ENCODE measurements at places on chromosomes 16 and 17.

GRCh38 chr17:22233382-22233781 lies 541.1 kb downstream of the KCNJ18 start:
- DNase-seq, result no peak

- no peak for DNase-seq
Observed at GRCh38 chr16:83197450-83197849, 570.7 kb downstream of the CDH13 start.

DNA sequence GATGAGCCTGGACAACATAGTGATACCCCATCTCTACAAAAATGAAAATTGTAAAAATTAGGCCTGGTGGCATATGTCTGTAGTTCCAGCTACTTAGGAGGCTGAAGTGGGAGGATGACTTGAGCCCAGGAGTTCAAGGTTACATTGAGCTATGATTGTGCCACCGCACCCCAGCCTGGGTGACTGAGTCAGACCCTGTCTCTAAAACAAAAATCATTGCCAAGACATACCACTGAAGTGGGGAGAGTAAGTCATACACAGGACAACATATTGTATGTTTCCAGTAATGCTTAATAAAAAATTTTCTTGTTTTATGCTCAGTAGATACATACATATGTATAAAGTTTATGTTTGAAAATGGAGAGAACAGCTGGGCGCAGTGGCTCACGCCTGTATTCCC lies 39.2 kb downstream of the NDE1 start:
- DNase-seq, result no peak

GRCh38 chr17:19365833-19366636 lies 3.5 kb upstream of the B9D1 start:
- no peak for DNase-seq

GRCh38 chr17:7881276-7882054 lies 7.1 kb upstream of the CHD3 start:
- DNase-seq, result no peak

GRCh38 chr16:89697161-89697615 lies 4.3 kb downstream of the SPATA2L start:
- no peak for DNase-seq

GRCh38 chr16:14070555-14070876 lies 603 bp upstream of the MRTFB start:
- no peak for DNase-seq

DNA sequence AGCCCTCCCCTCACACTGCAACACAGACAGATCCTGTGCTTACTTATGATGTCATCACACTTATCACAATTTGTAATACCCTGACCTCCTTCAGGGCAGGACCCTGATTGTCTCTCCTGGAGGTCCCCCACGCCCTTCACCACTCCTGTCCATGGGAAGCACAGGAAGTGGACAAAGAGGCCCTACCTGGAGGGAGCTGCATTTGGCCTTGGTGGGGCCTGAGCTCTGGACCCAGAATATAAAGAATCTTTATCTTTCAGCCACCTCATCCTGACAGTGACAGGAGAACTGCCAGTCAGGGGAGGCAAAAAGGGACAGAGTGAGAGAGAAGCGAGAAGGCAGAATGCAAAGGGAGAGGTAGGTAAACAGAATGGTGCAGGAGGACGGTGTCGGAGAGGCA lies 303.4 kb upstream of the N4BP1 start:
- DNase-seq, result no peak

DNA sequence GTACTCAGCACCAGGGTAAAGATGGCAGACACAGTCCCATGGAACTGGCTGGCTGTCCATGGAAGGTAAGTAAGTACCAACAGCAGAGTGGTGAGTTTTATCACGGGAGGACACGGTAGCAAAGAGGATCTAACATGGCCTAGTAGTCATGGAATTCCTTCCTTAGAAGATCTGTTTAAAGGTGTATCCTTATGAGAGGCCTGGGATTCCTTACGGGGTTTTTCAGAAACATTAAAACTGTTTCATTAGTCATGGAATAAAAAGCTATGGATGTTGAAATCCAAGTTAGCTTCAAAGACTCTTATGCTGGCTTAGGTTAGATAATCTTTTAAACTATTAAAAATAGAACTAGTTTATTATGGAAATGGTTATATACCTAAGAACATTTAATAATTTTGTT lies 7.4 kb downstream of the FTO start:
- DNase-seq, result no peak

- no peak for DNase-seq
Observed at GRCh38 chr16:35170610-35171009, 1711.2 kb downstream of the TP53TG3F start.

DNA sequence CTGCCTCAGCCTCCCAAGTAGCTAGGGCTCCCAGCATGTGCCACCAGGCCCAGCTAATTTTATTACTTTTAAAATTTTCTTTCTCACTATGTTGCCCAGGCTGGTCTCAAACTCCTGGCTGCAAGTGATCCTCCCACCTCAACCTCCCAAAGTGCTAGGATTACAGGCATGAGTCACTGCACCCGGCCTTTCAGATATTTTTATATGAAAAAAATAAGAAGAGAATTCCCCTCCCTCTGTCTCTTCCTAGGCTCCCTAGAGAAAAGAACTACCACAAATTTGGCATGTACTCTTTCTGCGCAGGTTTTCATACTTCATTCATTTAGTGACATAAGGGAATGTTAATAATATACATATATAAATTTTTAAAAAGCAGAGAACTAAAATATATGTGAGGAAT lies 21.7 kb upstream of the SMURF2 start:
- no peak for DNase-seq

GRCh38 chr16:74029115-74029792 lies 267.4 kb upstream of the PSMD7 start:
- no peak for DNase-seq

DNA sequence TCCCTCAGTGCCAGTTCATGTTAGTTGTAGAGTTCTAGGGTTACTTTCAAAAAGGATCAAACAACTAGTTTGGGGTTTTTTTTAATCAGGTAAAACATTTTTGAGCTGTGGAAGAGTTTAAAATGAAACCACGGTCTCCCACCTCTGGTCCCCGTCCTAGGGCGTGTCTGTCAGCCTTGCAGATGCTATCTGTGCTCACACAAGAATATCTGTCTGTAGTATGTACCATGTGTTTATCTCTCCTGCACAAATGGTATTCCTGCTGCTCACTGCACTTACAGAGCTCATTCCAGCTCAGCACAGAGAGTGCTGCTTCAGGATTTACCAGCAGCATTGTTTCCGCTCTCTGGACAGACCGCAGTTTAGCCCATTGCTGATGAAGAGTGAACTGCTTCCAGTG lies 38.9 kb downstream of the UBN1 start:
- no peak for DNase-seq

DNA sequence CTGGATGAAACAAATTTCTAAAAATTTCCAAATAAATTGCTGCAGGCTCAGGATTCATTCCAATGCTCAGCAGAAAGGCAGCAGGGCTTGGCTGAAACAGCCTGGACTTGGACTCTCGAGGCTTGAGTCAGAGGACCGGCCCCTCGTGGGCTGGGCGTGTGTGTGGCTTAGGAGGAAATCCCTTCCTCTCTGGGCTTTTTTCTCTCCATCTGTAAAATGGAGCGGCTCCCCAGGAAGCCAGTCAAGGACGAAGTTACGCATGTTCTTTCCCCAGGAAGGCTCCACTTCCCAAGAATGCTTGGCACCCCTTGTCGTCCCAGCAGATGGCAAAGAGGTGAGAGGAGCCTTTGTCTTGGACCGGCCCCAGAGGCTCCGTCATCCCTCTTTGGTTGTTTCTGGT lies 13.5 kb downstream of the SLC46A1 start:
- DNase-seq, result no peak

DNA sequence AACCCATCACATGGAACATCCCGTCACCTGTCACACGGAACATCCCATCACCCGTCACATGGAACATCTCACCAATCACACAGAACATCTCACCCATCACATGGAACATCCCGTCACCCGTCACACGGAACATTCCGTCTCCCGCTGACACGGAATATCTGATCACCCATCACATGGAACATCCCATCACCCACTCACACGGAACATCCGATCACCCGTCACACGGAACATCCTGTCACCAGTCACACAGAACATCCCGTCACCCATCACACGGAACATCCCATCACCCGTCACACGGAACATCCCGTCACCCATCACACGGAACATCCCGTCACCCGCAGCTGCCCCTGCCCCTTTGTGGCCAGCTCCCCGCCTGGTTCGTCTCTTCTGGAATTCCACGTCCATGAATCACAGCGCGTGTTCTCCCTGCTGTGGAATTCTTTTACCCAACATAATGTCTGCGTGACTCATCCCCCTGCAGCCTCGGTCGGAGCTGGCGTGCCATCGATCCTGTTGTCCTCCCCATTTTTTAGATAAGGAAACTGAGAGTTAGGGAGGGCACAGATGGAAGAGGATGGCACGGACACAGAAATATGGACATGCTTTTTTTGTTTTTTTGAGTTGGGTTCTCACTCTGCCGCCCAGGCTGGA lies 5.6 kb downstream of the CPNE7 start:
- DNase-seq, result no peak

- DNase-seq, result no peak
Observed at GRCh38 chr17:50056961-50057330, 1.0 kb downstream of the ITGA3 start.

- DNase-seq, result no peak
Observed at GRCh38 chr17:27457731-27458523, 1.7 kb downstream of the KSR1 start.

DNA sequence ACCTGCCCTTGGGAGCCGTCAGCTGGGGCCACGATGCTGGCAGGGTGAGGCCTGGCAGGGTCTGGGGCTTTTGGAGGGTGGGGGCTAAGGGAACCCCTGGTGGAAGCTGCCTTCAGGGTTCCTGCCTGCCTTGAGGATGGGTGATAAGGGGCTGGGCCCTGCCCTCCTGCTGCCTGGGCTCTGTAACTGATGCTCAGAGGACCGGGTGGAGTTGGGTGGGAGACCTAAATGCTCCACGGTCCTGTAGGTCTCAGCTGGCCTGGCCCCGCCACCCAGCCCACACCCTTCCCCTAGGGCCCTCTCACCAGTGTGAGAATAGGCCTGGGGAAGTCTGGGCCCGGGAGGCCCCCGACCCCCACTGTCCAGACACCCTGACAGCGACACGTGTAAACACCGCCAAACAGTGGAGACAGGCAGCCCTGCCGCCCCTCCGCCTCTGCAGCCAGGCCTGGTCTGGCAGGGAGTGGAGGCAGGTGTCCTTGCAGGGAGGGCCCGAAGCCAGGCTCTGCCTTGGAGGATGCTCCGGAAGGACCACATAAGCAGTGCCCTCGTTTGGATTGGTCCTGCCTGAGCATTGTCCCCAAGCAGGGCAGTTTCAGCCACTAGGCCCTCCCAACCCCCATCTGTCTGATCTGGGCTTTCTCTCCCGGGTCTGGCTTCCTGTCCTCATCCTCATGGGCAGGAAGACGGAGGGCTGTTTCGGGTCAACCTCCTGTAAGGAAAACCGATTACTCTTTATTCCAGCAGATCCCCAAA lies 6.5 kb upstream of the BAHCC1 start:
- DNase-seq, result no peak

DNA sequence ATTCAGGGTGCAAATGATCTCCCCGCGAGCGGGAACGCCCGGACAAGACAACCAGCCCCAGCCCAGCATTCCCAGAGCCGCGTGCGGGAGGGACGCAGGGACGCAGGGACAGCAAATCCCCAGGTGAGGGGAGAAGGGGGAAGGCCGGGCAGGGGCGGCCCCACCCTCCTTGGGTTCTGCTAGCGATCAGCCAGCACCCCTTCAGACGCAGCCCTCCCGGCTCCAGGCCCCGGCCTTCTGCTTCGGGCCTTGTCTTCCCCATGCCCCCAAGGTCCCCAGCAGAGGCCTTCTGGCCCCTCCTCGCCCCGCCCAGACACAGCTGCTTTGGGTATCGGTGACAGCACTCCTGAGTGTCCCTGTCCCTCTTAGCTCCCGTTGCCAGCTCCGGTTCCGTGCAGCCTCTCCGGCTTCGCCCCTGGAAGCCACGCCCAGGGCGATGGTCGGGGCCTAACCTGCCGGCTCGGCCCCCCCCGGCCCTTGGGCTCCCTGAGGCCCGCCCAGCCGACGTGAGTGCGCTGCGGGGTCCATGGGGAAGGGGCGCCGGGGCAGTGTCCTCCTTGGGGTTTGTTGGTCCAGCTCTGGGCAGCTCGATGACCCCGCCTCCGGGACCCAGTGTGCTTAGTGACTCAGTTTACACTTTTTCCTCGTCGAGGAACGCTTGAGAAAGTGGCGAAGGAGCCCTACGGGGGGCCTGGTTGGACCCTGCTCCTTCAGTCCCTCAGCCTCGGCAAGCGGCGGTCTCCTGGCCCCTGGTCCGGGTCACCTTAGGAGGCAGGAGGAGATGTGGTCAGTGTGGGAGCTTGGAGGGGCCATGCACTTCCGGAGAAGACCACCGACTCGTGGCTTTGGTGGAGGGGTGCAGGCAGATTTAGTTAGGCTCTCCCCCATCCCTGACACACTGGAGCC lies 50.5 kb upstream of the AMZ2 start:
- DNase-seq, result no peak

DNA sequence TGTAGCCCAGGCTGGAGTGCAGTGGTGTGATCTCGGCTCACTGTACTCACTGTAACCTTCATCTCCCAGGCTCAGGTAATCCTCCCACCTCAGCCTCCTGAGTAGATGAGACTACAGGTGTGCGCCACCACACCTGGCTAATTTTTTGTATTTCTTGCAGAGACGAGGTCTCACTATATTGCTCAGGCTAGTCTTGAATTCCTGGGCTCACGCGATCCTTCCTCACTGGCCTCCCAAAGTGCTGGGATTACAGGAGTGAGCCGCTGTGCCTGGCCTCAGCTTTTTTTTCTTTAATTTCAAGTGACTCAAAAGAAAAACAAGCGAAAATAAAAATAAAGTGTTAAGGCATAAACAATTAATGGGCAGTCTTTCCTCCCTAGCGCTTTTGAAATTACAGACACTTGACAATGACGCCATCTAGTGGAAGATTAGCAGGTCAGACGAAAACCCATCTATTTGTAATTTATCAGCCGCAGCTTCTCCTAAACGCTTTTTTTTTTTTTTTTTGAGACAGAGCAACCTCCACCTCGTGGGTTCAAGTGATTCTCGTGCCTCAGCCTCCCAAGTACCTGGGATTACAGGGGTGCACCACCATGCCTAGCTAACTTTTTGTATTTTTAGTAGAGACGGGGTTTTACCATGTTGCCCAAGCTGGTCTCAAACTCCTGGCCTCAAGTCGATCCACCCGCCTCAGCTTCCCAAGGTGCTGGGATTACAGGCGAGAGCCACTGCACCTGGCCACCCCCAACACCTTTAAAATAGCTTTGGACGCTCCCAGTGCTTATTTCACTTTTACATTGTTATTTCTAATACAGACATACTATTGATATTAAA lies 28.1 kb upstream of the PECAM1 start:
- DNase-seq, result no peak

GRCh38 chr17:73283841-73284282 lies 22.2 kb upstream of the CPSF4L start:
- DNase-seq, result no peak

GRCh38 chr17:4987767-4988567 lies 492 bp upstream of the CAMTA2 start:
- DNase-seq, result no peak

DNA sequence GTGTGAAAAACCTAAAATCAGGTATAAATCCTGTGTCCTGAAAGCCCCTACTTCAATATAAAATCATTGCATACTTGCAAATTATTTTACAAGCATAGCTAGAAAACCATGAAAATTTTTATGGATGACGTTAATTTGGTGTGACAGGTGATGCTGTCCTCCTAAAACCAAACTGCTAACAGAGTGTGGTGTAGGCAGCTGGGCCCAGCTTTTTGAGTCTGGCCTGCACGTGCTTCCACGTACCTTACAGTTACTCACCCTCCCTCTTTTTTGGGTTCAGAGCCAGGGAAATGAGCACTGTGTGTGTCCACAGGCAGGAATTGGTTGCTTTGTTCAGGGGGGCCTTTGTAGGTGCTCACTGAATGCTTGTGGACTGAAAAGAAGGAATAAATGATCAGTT lies 36.4 kb downstream of the CLEC16A start:
- DNase-seq, result no peak
